Right renal cortex interstitium (tissue), 3 donors: ENCODE measurements at places on chromosomes 6 and 20. TPM values are rescaled to one million over a fixed set of nuclear protein-coding genes. Genes with fewer than 3 reads are reported as not detected.

GRCh38 chr6:125300992-125301434 lies 754 bp downstream of the HDDC2 start:
- DNase-seq, result no peak

ARFGAP1 gene
- 53.4 TPM for polyA plus RNA-seq

DNA sequence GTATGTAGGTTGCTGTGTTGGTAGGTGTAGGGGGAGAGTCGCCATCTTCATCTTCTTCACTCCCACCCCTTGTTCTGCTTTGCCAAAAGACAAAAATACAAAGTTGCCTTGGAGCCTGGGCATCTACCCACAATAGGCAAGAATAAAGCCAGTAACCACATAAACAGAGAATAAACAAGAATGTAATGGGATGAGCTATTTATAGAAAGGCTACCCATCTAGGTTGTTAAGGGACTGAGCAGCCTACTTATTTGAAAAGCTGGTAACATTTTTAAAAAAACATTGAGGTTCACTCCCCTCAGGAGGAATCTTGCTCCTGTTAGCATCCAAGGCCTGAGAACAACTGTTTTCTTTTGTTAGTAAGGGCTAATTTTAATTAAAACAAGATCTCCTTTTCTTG lies 301.4 kb upstream of the STXBP5 start:
- no peak for DNase-seq

RBM24 gene
- polyA plus RNA-seq, result 0.82 TPM

GRCh38 chr6:52610011-52610410 lies 33.2 kb upstream of the TRAM2 start:
- DNase-seq, result no peak

DNA sequence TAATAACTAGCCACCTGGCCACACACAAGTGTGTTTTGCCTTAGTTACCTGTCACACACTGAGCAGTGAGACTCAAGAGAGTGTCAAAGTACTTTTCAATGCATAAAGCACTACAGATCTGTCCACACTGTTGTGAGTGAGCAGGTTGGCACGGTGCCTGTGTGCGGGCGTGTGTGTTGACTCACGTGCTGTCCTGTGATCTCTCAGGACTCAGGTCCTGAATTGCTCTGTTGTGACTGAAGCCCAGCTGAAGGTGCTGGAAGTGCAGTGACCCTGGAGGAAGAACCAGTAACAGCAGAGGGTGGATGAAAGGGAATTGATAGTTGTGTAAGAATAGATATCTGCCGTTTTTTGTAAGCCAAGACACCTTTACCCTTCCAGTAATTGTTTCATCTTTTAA lies 18.3 kb downstream of the SLC16A10 start:
- no peak for DNase-seq

PI16 gene
- polyA plus RNA-seq, result 1.4 TPM

DNA sequence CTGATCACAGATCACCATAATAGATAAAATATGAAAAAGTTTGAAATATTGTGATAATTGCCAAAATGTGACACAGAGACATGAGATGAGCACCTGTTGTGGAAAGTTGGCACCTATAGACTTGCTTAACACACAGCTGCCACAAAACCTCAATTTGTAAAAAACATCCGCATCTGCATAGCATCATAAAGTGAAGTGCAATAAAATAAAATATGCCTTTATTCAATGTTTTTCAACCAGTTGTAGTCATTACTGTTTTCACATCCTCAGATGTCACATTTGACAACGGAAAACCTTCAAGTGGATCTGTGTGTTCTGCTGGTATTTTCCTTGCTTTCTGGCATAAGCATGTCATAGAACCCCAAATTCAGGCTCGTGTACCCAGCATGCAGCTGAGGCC lies 50.2 kb upstream of the IFNGR1 start:
- DNase-seq, result no peak

DNA sequence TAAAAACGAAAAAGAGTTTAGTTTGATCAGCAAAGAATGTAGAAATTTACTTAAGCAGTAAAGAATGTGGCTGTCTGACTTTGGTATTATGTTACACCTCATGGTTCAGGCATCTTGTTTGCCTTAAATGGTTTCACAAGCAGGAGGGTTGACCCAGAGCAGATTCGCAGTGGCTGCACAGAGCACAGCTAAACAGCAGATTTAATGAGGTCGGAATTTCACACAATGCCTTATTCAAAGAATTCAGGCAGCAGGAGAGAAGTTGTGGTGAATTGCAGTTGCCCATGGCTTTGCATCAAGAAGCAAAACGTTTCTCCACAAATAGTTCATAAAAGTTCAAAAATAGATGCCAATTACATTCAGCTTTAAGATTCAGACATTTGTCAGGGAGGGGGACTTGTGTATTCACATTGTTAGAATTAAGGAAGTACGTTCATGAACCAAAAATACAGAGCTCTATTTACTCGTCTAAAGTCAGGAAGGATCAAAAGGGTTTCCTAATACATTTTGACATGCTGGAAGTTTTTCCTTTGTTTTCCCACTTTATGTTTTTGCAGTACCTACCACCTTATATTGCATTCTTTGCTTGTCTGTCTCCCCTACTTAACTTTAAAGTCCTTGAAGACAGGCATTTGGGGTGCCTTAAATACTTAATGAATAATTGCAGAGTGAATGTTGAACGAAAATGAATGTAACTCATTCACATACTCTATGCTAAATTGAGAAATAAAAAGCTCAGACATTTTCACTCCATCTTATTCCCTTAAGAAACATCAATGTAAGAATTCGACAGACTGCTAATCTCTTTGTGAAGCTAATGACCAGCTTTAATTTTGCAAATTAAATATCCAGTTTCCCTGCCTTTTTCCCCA lies 1163.6 kb upstream of the CITED2 start:
- peak; percentile 43 for DNase-seq

GRCh38 chr6:78629154-78629721 lies 238.1 kb upstream of the IRAK1BP1 start:
- DNase-seq, result no peak

DNA sequence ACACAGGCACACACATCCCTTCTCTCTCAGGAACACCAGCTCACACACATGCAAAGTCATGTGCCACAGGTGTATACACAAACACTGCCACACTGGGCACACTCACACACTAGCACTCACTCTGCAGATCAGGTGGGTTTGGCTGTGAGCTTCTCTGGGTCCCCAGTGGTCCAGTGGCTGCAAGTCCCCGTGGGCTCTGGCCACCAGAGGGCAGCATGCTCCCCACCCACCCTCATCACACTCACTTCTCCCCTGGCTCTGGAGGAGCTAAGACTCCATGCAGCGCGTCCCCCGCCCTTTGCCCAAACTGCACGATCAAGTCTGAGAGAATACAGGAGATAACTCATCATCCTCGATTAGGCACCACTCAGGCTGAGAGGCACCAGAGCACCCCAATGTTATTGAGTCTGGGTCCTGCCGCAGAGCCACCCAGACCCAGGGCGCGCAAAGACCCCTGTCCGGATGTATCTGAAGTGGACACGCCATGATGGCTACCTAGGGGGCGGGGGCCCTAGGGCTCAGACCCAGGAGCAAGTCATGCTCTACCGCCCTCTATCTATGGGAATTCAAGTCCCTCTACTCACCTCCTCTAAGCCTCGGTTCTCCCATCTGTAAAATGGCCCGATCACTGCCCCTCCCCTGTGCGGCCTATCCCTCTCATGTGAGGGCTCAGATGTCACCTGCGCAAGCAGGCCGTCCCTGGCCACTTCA lies 90.5 kb downstream of the GRM4 start:
- DNase-seq, result peak; percentile 44

RSPO4 gene
- 1.0 TPM for polyA plus RNA-seq

KIF25 gene
- 0.82 TPM for polyA plus RNA-seq

DNA sequence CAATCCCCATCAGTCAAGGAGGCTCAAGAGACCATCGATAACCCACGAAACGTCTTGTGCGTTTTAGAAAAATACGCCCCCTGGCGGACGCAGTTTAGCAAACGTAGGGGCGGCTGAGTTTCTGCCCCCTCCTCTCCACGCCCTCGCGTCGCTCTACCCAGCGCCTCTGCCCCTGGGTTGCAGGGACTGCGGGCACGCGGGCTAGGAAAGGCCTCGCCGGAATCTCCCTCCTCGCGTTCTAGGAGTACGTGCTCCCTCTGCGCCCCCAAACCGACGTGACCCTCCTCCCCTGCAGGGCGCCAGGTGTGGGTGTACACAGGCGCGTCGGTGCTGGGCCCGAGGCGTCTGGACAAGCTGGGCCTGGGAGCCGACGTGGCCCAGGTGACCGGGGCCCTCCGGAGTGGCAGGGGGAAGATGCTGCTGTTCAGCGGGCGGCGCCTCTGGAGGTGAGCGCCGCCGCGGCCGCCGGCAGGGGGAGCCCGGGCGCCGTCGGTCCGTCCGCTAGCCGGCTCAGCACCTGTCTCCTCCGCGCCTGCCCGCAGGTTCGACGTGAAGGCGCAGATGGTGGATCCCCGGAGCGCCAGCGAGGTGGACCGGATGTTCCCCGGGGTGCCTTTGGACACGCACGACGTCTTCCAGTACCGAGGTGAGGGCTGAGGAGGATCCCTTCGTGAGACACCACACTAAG lies 5.3 kb downstream of the MMP9 start:
- no peak for DNase-seq

KCNK16 gene
- not detected for polyA plus RNA-seq

GRCh38 chr20:20782231-20782630 lies 69.8 kb upstream of the RALGAPA2 start:
- no peak for DNase-seq

DNA sequence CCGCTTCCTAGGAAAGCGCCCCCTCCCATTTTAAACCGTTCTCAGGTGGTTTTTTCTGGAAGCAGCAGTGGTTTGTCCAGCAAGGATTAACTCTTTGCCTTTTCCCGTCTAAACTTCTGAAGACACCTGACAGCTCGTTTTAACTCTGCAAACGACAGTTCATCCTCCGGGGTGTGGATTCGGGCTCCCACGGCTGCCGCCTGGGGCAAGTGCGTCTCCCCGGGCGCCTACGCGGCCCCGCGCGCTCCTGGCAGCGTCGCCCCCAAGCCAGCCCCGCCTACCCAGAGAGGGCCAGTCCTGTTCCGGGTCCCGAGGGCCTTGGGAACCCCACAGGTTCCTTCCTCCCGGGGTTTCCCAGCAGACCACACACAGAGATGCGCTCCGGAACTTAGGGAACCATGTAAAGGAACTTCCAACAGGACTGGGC lies 54.4 kb downstream of the PRR18 start:
- no peak for DNase-seq

DNA sequence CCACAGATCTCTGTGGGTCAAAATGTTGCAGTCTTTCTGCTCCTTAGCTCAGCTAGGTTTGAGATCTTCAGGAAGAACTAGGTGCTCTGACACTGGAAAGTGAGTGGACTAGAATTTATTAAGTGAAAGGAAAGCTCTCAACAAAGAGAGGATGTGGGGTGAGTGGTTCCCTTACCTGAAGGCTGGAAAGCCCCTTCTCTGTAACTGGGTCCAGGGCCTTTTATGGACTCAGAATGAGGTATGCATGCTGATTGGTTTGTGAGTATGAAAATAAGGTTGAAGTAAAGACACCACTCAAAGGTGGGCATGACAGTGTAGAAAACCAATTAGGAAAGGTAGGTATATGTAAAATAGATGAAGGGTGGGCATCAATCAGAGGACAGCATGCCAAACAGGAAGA lies 485.5 kb downstream of the CD109 start:
- DNase-seq, result no peak

DNA sequence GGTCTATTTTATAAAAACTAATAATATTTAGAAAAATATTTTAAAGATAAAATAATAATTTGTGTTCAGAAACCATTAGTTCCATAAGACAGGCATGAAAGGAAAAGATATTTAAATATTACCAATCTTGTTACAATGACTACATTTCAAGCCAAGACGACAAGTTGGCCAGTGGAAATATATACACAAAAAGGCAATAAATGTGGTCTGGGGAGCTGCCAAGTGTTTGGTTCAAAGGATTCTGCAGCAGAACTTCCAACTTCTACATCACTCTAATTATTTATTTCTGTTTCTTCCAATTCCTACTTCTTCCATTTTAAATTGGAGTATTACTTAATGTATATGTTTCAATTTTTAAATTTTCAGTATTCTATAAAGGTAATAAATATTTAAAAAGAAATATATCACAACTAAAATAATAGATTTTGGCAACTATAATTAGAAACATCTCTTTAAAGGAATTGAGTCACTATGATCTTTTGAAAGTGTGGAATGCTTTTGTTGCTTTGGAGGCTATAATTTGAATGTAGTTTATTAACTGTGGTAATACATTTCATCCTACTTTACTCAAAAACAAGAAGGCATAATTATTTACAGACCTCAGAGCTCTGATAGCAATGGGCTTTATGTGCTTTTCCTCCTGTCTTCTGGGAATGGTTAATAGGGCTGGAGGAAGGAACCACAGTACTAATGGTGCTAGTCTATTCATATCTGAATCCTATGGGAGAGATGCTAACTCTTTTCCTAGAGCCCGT lies 129.7 kb upstream of the FAM184A start:
- DNase-seq, result no peak

DNA sequence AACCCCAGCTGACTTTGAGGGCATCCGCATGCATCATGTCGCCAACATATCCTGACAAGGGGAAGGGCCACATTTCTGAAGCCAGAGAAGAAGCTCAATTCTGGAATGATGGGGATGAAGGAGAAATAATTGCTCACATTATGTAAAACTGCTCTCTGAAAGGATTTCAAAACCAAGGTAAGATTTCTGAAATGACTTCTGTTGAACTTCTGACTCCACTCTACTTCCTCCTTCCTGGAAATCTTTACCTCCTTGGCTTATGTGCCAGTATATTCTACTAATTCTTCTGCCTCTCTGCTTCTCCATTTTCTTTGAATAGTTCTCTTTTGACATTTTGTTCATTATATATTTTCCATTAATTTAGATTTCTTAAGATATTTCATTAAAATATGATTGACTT lies 31.9 kb downstream of the HLA-DPB1 start:
- DNase-seq, result no peak

FHL5 gene
- polyA plus RNA-seq, result 0.31 TPM

DNA sequence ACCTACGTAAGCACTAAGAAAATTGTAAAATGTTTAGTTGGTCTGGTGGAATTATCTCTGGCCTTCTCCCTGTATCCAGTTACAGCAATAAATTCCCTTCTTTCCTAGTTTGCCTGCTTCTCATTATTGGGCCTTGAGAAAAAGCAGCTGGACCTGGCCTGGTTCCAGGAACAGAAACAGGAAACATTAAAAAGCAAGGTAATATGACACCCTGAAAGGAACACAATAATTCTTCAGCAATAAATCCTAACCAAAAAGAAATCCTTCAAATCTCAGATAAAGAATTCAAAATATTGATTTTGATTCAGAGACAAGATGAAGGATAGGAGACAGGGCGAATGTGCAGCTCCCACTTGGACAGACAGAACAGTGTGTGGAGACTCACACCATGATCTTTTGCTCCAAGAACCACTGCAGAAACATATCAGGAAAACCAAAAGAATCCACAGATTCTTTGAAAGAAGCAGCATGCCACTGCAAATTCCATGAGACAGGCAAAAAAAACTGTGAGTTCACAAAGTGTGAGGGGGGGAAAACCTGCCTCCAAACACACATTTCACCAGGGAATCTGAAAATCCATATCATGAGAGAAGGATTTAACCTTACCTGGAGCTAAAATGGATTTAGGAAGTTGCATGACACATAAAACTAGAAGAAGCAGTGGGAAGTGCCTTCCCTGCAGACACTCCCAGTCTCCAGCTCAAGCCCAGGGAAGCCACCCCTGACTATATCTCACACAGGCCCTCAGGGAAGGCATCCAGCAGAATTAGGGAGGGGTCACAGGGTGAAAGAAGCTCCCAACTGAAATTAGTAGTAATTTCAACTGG lies 28.9 kb downstream of the TREM1 start:
- peak; percentile 84 for DNase-seq

RSPH4A gene
- 3.0 TPM for polyA plus RNA-seq
